Metanephros (tissue), 2 donors: ENCODE measurements at places on chromosomes 7 and 10. TPM values are rescaled to one million over a fixed set of nuclear protein-coding genes. Genes with fewer than 3 reads are reported as not detected.

The ASAH2 gene
- 1.1 TPM for total RNA-seq

The EN2 gene
- total RNA-seq, result not detected

The NYAP1 gene
- total RNA-seq, result 2.9 TPM

The CYP2E1 gene
- 1.4 TPM for total RNA-seq

The CPN1 gene
- 2.2 TPM for total RNA-seq

The CNPY1 gene
- not detected for total RNA-seq

The FAM25C gene
- not detected for total RNA-seq

The PNLIPRP2 gene
- not detected for total RNA-seq

The GDF2 gene
- total RNA-seq, result not detected

The LRGUK gene
- total RNA-seq, result 4.7 TPM

The ASB10 gene
- 3.4 TPM for total RNA-seq

The ADCYAP1R1 gene
- total RNA-seq, result 1.9 TPM

The TUBB8 gene
- 0.12 TPM for total RNA-seq

The COL1A2 gene
- total RNA-seq, result 1,434 TPM

The ATRNL1 gene
- 207 TPM for total RNA-seq

The CREB5 gene
- 22.1 TPM for total RNA-seq

The ADAM22 gene
- total RNA-seq, result 18.6 TPM

The LANCL2 gene
- 20.6 TPM for total RNA-seq

The PAPOLB gene
- total RNA-seq, result 0.18 TPM

The PRXL2A gene
- total RNA-seq, result 58.3 TPM

The SLC29A4 gene
- 11.3 TPM for total RNA-seq

The UBE3C gene
- total RNA-seq, result 56.1 TPM

The DOCK4 gene
- 46.9 TPM for total RNA-seq

The TLX1 gene
- total RNA-seq, result not detected

The UCN3 gene
- not detected for total RNA-seq

The FAM180A gene
- total RNA-seq, result not detected

The NOS3 gene
- 22.5 TPM for total RNA-seq

The MINDY4 gene
- 13.2 TPM for total RNA-seq

The NUTM2E gene
- total RNA-seq, result 0.76 TPM

The WEE2 gene
- total RNA-seq, result 0.23 TPM

The PTPRE gene
- total RNA-seq, result 17.3 TPM

The HTR7 gene
- 1.4 TPM for total RNA-seq

The HECW1 gene
- total RNA-seq, result 9.2 TPM

The NOLC1 gene
- total RNA-seq, result 25.2 TPM

The PKD2L1 gene
- total RNA-seq, result not detected

The SHTN1 gene
- 5.3 TPM for total RNA-seq

The ZNF467 gene
- 20.4 TPM for total RNA-seq

The PLXNA4 gene
- total RNA-seq, result 13.7 TPM

The TOMM7 gene
- 505 TPM for total RNA-seq

The GCK gene
- total RNA-seq, result 2.9 TPM

The SOSTDC1 gene
- total RNA-seq, result 28.8 TPM

The DMBT1 gene
- total RNA-seq, result 0.18 TPM

The KLF14 gene
- 1.2 TPM for total RNA-seq

The PILRA gene
- 6.1 TPM for total RNA-seq

The SMURF1 gene
- total RNA-seq, result 17.8 TPM

The ASZ1 gene
- not detected for total RNA-seq

The AKAP9 gene
- total RNA-seq, result 90.4 TPM
